ENCODE measurements at places on chromosomes 1 and 21. TPM values are rescaled to one million over a fixed set of nuclear protein-coding genes. Genes with fewer than 3 reads are reported as not detected.

DNA sequence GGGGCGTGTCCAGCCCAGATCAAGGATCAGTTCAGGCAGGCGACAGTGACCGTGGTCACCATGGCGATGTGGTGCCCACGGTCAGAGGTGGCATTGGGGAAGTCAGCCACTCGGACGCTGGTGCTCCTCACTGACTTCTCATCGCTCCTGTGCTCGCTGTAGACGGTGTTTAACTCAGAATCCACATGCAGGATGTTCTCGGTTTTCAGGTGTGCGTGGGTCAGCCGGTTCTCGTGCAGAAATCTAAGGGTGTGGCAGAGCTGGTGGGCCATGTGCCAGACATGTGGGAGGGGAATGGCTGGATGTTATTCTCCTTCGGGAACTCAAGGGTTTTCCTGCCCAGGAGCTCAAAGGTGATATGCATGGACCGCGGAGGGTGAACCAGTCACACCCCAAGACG, 11.7 kb downstream of the OR2AJ1 start:
- DNase-seq, result no peak

GRCh38 chr1:229862017-229862774, 204.8 kb upstream of the GALNT2 start:
- DNase-seq, result no peak

PTPN22 gene
- total RNA-seq, result 0.26 TPM

OR2T29 gene
- not detected for total RNA-seq

GRCh38 chr1:25205786-25206185, 26.5 kb downstream of the SYF2 start:
- no peak for DNase-seq

WNT2B gene
- total RNA-seq, result 0.52 TPM

DNA sequence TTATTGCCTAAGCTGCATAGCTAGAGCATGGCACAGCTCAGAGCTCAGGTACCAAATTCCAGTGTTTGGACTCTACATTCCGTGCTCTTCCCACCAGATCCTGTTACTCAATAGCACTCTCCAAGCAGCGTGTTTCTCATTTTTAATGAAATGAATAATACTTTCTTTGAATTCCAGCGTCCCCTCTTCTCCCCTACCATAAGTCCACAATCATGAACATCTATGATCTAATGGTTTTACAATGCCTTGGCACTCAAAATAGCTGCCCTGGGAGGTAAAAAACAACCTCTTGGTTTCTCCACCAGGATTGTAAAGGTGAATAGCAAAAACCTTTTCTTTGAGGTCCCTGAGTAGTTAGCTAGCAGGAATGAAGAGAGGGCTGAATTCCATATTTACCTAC, 480.0 kb upstream of the PKN2 start:
- DNase-seq, result no peak

DNA sequence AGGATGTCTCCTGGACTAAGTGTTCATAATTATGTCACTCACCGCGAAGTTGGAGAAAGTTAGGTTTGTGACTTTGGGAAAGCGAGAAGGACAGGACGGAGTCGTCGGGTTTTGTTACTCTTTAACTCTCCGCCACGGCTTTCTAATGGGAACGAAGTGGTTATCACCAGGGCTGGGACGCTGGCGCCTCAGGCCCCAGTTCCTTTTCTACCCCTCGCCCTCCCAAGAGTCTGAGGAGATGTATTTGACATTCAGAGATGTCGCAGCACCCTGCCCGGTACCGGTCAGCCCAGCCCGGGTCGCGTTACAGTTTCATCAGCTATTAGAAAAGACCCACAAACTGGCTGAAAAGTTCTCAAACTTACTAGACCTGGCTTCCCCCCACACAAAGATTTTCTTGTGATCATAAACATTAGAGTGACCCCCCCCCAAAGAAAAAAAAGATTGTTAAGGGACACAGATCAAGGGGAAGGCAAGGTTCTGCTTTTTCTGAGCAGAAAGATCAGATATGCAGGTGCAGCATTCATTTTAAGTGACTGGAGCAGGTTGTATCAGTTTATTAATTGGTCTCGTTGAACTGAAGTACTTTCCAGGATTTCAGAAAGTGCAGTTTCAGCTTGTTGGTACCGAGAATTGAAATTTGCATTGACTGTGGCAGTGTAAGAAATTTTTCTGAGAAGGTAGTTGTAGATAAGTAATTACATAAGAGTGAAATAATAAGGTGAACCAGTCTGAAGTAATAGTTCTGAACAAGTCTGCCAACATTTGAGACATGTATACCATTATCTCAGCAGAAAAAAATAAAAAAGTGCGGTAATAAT, 859 bp upstream of the ZBTB18 start:
- peak; percentile 19 for DNase-seq

GRCh38 chr1:176379626-176380339, 83.2 kb upstream of the PAPPA2 start:
- DNase-seq, result no peak

GRCh38 chr1:7533006-7533405, 238.1 kb upstream of the VAMP3 start:
- DNase-seq, result no peak

- no peak for DNase-seq
Measured at GRCh38 chr1:175138579-175138978, 54.0 kb downstream of the KIAA0040 start.

DNA sequence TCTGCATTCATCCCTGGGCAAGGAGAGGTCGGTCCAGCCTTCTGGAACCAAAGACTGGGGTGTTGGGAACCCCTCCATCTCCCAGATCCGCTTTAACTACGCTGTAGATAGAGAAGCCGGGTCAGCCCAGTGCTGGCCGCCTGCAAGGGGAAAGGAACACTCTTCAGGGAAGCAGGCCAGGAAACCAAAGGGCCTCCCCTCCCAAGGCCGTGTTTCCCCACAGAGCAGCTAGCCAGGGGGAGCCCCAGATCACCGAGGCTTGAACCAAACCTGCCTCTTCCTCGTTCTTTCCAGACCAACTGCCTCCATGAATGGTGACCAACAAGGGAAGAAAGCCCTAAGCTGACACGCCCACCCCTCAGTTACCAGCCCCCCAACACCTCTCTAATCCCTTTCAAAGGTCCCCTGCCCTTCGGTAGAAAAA, 1.2 kb upstream of the CHD5 start:
- no peak for DNase-seq

DNA sequence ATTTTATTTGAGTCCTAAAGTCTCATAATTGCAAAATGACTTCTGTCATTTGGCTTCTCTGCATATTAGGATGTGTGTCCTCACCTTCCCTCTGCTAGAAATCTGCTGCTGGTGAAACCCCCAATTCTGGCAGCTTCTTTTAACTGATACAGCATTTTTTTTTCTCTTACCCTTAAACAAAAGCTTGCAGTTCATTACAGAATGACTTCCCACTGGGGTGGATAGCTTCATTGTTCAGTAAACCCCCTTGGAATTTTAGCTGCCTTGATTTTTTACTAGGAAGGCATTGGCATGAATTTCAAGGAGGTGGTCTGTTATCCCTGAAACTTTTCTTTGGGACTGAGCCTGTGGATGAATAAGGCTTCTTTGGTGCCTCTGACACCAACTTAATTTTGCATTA, 16.8 kb downstream of the TSEN15 start:
- DNase-seq, result no peak

- DNase-seq, result no peak
Measured at GRCh38 chr1:232421143-232421796, 208.7 kb downstream of the SIPA1L2 start.

- DNase-seq, result no peak
Measured at GRCh38 chr1:28815533-28816185, 3.7 kb downstream of the OPRD1 start.

- no peak for DNase-seq
Measured at GRCh38 chr21:40313260-40313659, 446.0 kb downstream of the PCP4 start.

OR6K3 gene
- not detected for total RNA-seq

DNA sequence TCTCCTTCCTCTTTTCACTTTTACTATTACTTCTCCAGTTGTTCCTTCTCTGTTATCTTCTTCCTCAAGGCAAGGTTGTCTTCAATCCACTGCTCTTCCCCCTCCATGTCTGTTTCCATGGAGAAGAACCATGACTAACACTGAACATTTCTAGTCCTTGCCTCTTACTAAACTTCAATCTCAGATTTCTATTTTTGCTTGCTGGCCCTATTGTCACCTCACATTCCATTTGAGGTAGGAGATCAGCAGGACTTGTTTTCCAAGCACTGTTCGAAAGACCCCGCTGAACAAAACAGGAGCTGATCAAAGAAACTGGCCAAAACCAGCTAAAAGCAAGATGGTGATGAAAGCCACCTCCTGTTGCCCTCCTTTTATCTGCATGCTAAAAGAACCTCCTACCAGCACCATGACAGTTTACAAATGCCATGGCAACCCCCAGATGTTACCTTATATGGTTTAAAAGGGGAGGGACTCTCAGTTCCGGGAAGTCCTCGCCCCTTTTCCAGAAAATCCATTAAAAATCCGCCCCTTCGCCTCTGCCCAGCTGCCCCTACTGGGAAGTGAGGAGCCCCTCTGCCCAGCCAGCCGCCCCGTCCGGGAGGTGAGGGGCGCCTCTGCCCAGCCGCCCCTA, 22.6 kb downstream of the GON4L start:
- peak; percentile 30 for DNase-seq

TCEA3 gene
- 0.99 TPM for total RNA-seq

- no peak for DNase-seq
Measured at GRCh38 chr1:157335056-157335455, 196.9 kb upstream of the ETV3 start.

DNA sequence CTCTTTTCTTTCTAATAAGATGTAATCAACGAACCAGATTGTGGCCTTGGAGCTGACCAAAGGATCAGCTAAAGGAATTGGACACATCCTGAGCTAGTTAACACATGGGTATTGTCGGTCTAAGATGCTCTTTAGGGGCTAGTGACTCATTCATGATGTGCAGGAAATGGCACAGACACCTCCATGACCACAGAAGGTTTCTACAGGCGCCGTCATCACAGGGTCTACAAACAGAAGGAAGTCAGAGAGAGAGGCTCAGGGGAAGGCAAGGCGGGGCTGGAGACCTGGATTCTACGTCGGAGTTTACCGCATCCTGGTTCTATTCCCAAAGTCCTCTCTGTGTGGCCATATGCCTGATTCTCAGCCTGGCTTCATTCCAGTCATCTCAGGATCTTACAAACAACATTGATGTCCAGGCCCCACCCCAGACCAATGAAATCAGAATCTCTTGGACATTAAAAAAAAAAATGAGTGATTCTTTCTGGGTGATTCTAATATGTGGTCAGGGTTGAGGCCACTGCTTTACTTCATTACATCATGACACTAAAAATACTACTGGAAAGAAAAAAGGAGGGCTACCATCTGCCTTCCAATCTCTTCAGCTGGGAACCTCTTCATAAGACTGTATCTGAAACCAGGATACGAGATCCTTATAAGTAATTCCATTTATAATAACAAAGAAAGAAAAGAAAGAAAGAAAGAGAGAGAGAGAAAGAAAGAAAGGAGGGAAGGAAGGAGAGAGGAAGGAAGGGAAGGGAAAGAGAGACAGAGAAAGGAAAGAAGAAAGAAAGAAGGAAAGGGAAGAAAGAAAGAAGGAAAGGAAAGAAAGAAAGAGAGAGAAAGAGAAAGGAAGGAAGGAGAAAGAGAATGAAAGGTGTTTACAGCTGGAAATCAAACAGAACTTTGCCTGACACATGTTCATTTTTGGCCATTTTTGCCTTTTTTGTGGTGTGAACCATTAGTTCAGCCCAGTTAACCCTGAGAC, 11.6 kb upstream of the KCNJ15 start:
- DNase-seq, result no peak

CRNN gene
- total RNA-seq, result not detected
